Non-pigmented ciliary epithelial cell (primary cell): ENCODE measurements at places on chromosomes 7 and 10.

DNA sequence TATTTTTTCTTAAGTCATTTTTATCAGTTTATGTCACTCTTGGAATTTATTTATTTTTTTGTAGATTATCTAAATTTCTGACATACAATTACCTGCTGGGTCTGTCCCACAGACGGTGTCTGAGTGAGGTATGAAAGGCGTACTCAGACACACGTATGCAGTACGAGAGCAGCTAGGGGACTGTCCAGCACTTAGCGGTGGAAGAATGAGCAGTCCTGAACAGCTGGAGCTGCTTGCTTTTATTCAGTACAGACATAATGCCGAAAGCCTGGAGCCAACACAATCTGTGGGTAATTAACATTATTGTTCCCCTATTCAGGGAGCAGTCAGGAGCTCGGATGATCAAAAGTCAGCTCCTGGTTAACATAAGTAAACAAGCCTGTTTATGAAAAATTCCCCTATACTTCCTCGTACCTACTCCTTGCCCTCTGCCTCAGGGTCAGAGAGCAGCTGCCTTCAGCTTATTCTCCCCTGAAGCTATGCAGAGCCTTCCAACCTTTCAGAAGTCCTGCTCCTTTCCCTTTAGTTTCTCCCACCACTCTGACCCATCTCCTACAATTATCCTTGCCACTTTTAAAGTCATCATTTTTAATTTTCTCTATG lies 488.0 kb upstream of the POM121L12 start:
- no peak for DNase-seq

DNA sequence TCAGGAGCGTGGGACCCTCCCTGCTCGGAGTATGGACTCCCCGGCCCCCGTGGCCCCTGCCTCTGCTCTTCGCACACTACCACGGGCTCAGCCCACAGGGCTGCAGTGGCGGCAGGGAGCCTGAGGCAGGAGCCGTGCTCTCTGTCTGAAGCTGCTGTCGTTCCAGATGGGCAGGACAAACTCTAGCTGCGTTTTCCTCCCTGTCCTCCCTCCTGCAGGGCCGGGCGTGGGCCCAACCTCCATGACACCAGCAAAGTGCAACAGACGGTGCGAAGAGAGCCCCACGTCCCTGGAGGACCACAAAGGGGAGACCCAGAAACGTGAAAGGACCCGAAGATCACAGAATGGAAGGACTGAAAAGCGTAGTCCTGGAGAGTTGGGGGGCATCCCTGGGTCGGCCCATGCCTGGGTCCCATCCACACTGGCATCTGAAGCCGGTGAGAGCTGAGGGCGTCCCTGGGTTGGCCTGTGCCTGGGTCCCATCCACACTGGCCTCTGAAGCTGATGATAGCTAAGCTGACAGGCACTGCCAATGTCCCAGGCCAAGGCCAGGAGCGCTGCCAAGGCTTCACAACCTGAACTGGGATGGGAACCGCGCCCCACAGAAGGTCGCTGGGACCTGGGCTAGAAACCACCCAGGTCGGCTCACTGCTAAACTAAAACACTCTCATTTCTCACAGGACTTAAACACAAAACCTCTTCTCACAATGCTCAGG lies 267.0 kb downstream of the MAD1L1 start:
- no peak for DNase-seq

DNA sequence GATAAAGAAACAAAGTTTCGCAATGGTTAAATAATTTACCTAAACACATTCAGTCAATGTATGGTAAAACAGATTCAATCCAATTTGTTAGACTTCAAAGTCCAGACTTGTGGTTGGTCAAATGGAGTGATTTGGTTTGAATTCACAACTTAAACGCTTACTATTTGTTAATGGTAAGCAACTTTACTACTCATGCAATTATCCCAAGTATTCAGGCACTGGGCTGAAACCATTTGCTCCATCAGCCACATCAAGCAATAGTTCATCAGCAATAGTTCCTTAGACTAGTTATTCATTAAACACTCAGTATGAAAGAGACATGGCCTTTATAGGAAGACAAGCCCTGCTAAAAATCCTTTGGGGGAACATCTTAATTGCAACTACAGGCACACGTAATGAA lies 253.0 kb downstream of the AGMO start:
- no peak for DNase-seq

GRCh38 chr7:155882596-155882995 lies 70.3 kb upstream of the SHH start:
- no peak for DNase-seq

DNA sequence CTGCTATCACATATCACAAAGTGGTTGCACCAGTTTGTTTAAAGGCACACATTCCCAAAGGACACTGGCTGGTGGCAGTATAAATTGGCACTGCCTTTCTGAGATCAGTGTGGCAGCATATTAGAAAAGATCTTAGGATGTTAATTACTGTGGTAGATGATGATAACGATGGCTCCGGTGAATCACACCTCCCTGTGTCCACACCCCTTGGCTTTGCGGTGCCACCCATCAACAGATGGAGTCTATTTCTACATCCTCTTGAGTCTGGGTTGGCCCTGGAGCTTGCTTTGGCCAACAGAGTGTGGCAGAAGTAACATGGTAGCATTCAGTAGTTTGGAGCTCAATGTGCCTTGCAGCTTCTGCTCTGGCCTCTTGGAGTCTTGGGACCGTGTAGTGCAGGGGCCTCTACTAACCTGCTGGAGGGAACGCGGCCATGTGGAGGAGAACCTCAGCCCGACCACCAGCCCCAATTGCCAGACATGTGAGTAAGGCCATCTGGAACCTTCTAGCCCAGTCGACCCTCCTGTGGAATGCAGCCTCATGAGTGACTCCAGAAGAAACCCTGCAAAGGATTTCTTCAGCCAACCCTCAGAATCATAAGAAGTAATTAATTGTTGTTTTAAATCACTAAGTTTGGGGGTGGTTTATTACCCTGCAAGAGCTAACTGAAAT lies 27.2 kb upstream of the PLEKHA1 start:
- no peak for DNase-seq
